Nephron progenitor cell (in vitro differentiated cells): ENCODE measurements at places on chromosomes 11 and 22.
A peak's percentile ranks its signal among the peaks of the same experiment; 100 is the strongest.

- peak; percentile 80 for DNase-seq
Observed at GRCh38 chr11:60831143-60831500, 10.8 kb upstream of the CCDC86 start.

- no peak for DNase-seq
Observed at GRCh38 chr11:83054904-83055380, 16.8 kb downstream of the RAB30 start.

DNA sequence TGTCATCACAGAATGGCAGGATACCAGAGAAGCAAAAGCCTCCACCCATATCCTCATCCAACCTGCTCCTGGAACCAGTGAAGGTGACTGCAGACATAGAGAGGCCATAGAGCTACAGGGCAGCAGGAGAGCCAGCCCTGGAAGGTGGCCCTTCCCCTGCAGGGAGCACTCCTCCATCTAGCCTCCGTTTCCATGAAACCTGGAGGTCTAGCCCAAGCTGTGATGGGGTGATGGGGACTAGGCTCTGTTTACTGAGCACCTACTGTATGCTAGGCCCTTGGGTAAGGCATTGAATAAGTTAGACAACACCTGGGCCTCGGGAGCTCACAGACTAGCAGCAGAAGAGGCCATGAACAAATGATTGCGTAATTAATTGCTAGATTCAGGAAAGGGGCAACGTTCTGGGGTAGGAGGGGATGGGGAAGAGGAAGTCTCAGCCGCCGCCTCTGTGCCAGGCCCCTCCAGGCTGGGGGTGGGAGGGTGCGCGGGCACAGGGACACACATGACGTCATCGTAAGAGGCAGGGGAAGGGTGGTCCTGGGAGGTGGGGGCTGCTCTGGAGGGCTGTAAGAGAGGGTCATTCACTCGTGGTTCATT, 784 bp upstream of the SYNGR1 start:
- no peak for DNase-seq

DNA sequence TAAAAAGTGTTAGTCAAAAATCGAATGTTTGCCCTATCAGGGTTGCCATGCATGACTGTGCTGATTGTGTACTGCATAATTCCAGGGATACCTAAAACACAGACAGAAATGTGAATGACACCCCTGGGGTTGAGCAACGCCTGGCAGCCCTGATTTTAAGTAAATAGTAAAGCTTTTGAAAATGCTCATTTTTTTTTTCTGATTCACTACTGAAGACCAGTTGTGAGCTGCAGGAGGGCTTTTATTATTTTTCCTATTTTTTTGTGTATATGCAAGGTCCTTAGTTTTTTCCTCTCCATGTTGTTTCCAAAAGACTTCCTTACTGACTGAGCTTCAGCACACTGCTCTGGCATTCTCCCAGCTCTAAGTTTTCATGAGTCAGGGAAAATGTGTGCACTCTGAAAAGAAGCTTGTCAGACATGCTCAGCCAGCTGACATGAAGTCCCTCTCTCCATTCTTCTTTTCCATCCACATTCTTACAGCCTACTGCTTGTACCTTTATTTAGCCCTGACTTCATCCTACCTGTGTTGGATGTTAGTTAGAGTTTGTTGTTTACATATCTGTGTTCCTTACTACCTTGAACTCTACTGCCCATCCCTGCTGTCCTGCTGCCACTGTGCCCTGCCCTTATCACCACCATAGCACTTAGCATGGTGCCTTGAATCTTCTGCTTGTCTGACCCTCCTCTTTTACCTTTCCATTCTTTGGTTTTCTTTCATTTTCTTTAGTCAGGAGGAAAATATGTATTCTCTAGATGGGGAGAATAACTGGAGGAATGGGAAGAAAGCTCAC, 79.5 kb downstream of the HORMAD2 start:
- no peak for DNase-seq

DNA sequence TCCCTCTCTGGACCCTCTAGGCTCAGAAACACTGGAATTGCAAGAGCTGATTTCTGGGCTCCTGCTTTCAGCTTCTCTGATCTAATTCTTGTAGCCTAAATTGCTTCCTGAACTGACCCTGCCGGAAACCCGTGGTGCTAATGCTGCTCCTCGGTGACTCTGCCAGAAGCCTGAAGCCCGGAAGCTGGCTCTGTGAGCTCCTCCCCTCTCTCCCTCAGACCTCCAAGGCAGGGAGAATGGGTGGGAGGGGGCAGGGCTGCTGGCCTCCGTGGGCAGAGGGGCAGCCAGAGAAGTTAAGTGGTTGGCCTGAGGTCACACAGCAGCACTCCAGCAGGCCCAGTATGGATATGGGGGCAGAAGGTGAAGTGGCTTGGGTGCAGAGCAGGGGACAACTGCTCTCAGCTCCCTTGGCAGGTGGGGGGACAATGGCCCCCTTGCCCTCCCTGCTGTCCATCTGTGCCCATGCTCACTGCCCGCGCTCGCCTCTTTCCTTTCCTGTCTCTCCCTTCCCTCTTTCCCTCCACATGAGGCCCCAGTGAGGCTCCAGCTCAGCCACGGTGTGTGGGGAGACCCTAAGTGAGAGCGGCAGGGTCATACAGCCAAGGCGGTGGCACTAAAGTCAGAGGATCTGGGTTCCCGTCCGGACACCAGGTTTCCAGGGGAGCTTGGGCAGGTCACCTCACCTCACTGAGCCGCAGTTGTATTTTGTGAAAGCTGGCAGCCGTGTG, 16.2 kb downstream of the CAPN5 start:
- no peak for DNase-seq

DNA sequence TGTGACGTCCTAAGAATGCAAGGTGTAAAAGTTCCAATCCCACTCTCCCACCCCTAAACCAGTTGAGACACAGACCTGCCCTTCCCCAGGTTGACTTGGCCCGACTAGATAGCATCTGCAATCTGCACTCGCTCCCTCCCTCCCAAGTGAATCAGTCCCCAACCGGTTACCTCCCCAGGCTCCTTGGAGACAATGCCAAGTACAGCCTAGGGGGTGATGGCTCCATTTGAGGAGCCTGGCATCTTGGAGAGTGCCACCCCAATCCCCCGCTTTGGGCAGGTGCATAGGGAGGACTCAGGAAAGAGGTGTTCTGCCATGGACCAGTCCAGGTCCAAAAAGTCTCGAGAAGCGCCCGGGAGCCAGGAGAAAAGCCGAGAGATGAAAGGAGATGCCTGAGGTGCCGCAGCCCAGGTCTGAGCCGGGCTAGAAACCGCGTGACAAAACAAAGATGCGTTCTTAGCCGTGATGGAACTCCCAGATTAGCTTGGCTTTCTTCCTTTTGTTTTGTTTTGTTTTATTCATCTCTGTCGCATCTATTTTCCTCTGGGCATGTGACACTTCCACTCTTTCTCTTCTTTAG, 18.7 kb upstream of the SNX32 start:
- no peak for DNase-seq
